ENCODE measurements at places on chromosomes 1 and 21.

DNA sequence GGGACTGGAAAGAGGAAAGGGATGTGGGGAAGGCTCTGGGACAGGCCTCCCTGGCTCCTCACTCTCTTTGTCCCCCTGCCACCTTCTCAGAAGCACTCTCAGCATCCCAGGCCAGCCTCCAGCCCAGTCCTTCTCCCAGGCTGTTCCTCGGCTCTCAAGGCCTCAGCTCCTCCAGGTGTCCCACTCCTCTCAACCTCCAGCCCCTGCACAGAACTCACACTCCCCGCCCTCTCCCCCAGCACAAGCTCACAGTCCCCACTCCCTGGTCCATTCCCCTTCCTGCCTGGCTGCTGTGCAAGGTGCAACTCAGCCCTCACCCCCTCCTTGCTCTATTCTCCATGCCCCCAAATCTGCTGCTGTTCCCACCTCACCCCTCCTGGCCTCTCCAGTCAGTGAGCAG is 185.0 kb downstream of the HIVEP3 start:
- no peak for DNase-seq

- no peak for DNase-seq
Measured at GRCh38 chr1:203269654-203270020, 35.7 kb upstream of the BTG2 start.

GRCh38 chr1:242828199-242828598 is 303.7 kb upstream of the PLD5 start:
- DNase-seq: no peak

DNA sequence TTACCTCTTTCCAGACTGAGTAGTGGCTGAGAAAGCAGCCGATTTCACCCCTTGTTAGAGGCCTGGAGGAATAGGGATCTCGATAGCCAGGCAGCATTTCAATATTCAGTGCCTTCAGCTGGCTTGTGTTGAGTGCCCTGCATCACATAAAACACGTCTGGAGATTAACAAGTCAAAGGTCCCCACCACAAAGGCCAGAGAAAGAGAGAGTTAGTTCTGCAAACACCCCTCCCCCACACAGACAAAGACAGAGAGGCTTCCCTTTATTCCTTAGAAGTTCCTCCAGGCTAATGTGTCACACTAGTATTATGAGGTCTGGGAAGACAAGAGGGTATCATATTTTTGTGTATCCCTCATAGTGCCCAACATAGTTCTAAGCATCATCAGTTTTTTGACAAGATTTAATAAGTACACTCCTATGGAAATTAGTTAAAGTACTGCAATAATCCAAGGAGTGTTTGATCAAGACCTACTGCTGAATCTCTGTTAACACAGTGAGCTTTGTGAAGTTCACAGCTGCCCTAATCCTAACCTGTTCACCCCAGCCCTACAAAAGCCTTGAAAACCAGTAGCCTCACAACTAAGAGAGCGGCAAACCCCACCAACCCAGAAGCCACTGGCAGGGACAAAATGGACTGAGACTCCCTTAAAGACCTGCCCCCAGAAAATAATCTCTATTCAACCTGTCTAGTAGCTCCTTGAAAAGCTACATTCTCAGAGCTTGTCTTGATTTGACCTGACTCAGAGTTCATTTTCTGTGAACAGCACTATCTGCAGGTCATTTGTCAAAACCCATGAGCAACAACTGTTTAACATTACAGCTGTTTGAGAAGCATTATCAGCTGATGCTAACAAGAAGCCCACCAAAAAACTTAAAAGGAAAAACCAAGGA is 91.9 kb downstream of the COLGALT2 start:
- no peak for DNase-seq

- DNase-seq: peak; percentile 56
Measured at GRCh38 chr1:41891199-41891896, 27.4 kb downstream of the HIVEP3 start.

All from activated naive CD8-positive, alpha-beta T cell treated with anti-CD3 and anti-CD28 coated beads for 36 hours (primary cell).